Fibroblast of skin of left quadriceps (primary cell): ENCODE measurements at places on chromosomes 5 and 9.

GRCh38 chr5:154288145-154288544, 97.6 kb downstream of the GALNT10 start:
- peak; percentile 39 for DNase-seq

DNA sequence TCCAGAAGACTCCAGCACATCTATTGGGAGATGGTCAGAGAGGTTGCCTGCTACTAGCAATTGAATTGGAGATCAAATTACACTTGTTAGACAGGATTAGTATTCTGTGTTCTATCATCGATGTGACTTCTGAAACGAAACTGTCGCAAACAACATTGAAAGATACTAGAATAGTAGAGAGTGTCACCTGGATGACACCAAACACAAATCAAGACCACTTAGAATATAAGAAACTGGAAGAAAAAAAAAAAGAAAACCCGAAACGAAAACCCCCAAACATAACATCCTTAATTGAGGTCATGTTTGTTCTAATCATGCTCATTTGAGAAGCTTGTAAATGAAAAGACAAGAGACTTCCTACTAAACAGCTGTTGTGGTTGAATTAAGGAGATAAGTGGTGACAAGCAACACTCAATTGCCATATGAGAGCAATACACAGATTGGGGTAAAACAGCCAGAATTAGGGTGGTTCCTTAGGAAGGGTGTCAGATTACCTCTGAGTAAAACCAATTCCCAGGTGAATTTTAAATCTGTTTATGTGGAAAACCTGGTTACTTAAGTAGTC, 97.6 kb downstream of the BASP1 start:
- DNase-seq, result peak; percentile 47

DNA sequence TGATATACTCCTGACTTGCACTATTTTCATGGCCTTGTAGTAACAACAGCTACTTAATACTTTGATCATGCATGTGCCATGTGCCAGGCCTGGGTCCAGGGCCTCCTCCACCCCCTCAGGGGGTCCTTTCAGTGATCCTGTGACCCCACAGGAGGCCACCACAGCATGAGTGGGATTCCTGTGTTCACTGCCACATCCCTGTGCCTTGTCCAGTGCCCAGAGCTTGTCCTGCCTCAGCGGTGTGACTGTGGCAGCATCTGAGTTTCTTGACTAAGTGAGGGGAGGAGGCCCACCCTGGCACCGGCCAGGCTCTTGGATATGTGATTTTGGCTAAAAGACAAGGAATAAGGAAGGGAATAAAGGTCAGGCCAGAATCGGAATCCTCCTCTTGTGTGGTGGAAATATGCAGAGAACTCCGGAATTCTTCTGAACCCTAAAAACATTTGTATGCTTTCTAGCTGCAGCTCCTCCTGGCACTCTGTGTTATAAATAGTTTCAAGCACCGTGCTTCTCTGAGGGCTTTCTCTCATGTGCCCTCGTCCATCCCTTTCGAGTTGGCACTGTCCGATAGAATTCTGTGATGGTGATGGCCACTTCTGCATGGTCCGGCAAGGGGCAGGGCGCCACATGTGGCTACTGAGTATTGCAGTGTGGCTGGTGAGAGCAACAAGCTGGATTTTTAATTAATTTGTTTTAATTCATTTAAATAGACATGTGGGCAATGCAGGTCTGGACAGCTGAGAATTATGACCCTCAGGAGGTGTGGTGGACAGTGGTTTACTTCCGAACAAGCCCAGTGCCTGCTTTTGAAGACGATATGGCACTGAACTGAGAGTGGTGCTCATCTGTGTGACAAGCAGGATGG, 31.8 kb downstream of the TENT4A start:
- DNase-seq, result no peak

GRCh38 chr5:107616213-107616612, 54.5 kb downstream of the EFNA5 start:
- DNase-seq, result no peak

DNA sequence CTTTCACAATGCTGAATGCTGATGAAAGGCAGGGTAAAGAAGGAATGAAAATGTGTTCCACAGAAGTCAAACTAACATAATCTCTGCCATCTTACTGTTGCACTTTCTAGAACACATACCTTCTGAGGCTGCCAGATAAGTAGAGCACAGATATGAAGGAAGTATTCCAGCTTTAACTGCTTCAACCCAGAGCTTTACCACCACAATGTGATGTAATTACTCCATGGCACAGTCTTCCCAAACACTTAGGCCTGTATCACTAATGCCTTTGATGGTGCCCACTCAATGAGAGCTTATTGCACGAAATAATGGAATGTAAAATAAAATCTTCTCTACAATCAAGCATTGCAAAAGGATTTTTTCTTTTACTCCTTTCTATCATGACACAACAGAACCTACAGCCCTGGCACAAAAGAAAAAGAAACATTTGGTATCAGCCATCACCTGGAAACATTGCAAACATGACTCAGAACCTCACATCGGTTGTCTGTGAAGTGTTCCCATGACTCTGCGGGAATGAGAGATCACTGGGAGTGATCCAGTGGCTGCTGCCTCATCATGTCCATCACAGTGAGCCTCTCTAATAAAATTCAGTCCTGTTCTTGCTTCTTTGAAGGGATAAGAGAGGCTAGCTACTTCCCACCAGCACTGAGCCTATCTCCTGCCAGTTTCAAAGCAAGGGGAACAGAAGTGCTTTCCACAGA, 385.8 kb downstream of the EFNA5 start:
- no peak for DNase-seq

- DNase-seq, result no peak
These were observed 185.5 kb downstream of the TAF11L14 start for GRCh38 chr5:17819783-17820182.

DNA sequence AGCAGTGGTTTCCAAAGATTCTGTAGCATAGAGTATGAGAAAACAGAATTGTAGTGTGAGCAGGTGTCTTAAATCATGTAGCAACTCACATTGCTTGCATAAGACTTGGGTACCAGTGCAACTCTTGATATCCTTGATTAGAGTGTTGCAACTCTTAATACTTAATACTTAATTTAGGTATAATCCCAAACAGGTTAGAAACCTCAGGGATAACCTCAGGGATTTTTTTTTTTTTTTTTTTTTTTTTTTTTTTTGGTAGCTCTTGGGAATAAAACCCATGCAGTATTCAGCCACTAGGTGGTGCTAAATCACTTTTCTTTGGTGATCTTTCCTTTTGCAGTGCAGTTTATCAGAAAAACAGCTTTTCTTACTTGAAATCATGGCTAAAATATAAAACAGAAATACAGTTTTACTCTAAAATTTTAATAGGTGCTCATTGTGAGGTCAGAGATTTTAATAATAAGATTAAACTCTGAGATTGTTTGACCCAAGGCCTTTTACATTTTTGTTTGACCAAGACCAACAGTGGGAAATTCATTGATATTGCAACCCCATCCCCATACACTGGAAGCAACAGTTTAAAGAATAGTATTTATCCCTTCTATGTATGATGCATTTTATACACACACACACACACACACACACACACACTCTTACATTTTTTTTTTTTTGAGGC, 55.3 kb downstream of the ERAP1 start:
- peak; percentile 31 for DNase-seq

GRCh38 chr9:127654619-127655018, 42.5 kb downstream of the STXBP1 start:
- DNase-seq, result peak; percentile 86

DNA sequence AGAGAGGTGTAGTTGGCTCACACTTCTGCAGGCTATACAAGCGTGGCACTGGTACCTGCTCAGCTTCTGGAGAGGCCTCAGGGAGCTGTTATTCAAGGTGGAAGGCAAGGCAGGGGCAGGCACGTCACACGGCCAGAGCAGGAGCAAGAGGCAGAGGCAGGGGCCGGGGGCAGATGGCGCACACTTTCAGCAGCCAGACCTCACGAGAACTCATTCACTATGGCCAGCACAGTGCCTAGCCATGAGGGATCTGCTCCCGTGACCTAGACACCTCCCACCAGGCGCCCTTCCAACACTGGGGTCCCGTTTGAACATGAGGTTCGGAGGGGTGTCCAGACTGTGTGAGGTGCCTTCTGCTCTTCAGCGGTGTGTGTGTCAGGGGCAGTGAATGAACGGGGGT, 71.0 kb upstream of the FCN1 start:
- no peak for DNase-seq

GRCh38 chr5:87242242-87242641, 25.4 kb upstream of the RASA1 start:
- no peak for DNase-seq

DNA sequence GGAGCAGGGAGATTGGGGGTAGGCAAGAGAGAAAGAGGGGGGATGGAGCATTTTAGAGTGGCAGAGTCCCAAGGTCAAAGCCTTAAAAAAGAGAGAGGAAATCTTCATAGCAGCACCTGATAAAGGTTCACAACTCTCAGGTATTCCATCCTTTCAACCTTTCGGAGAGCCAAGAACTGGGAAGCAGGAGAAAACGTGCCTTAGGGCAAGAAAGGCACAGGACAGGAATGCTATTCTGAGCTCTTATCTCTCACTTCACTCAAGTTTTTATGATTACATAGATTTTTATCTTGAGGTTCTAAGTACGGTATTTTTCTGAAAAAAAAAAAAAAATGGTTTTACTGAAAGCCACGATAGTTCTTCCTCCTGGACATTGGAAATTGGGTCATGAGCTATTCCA, 34.5 kb upstream of the SMAD5 start:
- no peak for DNase-seq

GRCh38 chr5:124401476-124402143, 344.8 kb downstream of the ZNF608 start:
- DNase-seq, result no peak

GRCh38 chr9:131583836-131584555, 38.7 kb downstream of the PRRT1B start:
- DNase-seq, result no peak

GRCh38 chr5:154648706-154649105, 106.5 kb upstream of the LARP1 start:
- DNase-seq, result no peak

DNA sequence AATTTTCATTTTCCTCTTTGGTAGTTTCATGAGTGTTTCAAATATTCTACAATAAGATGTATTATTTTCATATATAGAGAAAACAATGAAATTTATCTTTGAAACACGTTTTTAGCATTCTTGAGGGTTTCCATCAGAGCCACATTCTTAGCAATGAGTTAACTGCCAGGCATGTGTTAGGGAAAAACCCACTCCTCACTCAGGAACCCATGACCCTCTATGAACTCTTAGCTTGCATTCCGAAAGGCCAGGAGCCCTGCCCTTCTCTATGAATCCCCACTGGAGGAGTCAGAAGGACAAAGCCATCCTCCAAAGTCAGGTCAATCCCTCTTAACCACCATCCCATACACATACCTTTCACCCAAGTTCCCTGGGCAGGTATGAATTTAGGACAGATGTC, 57.5 kb downstream of the ADAMTS12 start:
- DNase-seq, result no peak

DNA sequence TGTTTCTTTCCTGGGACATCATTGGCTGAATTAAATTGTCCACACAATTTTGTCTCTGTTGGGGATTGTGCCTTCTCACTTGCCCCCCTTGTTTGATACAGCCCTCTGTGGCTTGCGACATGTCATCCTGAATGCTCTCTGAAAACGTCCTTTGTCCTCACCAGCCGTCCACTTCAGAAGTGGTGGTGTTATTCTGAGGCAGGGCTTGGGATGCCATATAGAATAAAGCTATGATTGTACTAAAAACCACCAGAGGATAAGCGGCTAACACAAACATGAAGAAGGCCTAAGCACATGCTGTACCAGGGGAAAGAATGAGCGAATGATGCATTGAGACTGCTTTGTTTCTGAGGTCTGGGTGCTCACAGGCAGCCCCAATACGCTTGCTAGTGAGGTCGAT, 3.5 kb upstream of the SNX30 start:
- DNase-seq, result no peak

DNA sequence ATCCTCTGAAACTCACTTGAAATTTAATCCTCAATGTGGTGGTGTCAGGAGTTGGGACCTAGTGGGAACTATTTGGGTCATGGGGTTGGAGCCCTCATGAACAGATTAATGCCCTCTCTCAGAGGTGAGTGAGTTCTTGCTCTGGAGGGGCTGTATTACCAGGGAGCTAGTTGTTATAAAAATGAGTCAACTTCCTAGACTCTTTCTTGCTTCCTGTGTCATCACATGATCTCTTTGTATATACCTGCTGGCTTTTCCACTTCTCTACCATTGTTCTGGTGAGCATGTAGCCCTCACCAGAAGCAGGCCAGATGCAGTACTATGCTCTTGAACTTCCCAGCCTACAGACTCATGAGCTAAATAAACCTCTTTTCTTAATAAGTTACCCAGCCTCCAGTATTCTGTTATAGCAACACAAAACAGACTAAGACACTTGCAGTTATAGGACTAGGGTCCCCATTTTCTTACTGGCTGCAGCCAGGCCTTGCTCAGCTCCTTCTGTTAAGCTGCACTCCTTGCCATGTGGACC, 127.5 kb downstream of the SUSD1 start:
- no peak for DNase-seq

- no peak for DNase-seq
These were observed 182.5 kb downstream of the EDIL3 start for GRCh38 chr5:84202136-84202535.

DNA sequence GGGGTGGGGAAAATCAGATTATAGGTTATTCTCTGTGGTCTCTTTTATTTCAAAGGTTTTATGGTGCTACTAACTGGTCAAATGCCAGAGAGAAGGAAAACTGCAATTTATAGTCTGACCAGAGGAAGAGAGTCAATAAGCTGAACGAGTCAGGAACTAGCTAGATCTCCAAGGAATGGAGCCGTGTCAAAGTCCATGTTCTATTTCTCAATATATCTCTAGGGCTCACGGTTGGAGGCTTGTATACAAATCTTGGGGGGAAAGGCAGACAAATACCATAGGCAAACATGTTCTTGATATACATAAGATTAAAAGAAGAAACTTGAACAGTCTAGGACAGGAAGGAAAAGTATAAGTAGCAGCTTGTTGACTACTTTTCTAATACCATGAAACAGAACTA, 627.1 kb downstream of the PDE4D start:
- no peak for DNase-seq

GRCh38 chr9:137478962-137479861, 20.1 kb upstream of the NSMF start:
- DNase-seq, result no peak

DNA sequence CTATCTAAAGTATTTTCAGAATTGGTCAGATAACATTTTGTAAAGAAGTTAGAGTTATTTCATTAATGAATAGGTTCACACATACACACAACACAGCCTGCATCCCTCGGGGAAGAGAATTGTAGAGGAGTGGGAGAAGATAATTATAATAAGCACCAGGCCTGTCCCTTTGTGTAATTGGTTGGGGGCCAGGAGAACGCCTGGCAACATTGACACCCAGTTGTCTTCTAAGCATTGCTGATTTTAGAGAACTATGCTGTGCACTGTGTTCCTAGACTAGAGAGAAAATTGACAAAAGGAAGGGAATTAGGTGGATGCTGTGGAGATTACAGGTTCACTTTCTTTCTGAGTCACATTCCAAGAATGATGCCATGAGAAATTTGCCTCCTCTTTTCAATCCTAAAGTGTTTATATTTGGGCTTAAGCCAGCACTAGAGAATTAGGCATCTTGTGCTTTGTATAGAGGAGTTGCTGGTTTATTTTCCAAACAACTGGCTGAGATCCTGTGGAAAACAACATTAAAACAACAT, 247.6 kb downstream of the COX7C start:
- no peak for DNase-seq
